Fibroblast of the conjunctiva (primary cell): ENCODE measurements at places on chromosomes 16 and 17.

DNA sequence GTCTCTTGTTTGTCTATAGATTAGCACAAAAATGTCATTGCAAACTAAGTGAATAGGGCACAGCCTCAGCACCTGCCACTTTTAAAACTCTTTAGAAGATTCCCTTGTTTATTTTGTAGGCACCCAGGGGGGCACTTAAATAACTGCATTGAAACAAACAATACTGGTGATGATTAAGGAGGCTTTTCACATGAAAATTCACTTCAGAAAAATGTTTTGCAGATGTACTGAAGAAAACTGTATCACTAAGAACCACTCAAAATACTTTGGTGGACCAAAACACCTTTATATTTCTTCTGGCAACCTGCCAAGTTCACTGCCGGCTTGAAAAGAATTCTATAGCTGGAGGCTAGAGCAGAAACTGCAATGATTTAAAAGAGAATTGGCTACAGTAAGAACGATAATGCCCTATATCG, 281.5 kb downstream of the TOX3 start:
- DNase-seq, result no peak

GRCh38 chr17:45222289-45222995, 757 bp downstream of the FMNL1 start:
- DNase-seq, result no peak

- no peak for DNase-seq
These were observed 90.4 kb downstream of the IRF8 start for GRCh38 chr16:85989376-85989775.

DNA sequence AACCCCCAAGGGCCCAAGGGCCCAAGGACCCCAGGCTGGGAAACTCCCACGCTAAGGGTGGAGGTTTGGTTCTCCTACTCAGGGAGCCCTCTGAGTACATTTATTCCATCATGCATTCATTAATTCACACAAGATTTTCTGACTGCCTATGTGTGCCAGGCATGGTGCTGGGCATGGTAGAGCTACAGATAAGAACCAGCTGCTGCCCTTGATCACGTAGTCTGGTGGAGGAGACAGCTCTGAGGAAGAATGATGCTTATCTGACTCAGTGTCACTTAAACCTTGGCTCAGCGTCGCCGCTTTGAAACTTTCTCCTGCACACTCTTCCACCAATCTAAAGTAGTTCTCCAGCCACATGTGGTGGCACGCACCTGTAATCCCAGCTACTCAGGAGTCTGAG, 3.6 kb upstream of the ARL4D start:
- no peak for DNase-seq

GRCh38 chr16:27174798-27175197, 28.5 kb upstream of the KDM8 start:
- no peak for DNase-seq

DNA sequence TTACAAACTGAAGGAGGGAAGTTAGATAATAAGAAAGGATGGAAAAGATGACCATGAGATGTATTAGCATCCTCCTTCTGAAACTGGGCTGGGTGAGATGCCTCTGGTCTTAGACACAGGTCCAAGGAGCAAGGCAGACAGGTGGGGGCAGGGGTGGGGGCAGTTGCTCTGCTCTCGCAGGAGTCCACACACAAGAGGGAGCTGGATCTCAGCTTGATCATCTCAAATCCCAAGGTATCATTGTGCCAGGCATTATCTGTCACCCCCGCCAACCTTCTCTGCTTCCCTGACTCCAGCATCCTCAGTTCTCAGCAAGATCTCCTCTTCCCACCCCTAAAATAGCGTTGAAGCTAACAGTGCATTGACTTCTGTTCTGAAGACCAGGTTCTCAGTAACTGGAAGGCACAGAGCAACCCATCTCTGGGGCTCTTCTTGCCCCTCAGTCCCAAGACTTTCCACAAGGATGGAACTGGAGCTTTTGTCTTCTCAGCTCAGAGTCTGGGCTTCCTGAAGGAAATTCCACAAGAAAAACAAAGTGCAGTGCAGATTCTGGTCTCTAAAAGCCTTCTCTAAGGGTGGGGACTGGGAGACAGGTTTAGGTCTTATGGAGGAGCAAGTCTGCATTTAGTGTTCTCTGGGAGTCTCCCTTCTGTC, 1.6 kb downstream of the FLOT2 start:
- DNase-seq, result no peak

- DNase-seq, result no peak
These were observed 3.4 kb upstream of the SPOP start for GRCh38 chr17:49681106-49681979.

DNA sequence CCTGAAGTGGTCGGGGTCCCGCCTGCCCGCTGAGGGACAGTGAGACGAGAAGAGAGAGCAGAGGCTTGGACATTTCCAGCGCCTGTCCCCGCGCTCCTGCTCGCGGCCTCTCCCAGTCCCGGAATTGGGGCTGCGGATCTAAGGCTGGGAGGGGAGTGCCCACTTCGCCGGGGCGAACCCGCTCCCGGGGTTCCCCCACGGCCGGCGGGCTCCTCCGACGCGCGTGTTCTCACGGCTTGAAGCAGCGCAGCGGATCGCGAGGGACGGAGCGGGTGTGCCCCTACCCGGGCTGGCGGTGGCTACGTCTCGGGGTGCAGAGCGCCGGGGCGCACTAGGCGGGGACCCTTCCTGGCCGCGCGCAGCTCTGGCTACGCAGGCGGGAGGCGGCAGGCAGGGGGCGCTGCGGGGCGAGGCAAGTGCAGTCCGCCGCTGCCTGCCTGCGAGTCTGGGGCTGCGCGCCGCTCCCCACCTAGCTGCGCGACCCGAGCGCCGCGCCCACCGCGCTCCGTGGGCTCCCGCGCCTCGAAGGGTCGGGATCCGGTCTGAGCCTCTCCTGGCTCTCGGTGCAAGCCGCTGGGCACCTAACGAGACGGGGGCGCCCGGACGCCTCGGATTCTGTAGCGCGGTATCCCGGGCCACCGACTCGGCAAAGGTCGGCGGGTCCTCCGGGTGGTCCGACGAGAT, 1.2 kb downstream of the NGFR start:
- peak; percentile 10 for DNase-seq

DNA sequence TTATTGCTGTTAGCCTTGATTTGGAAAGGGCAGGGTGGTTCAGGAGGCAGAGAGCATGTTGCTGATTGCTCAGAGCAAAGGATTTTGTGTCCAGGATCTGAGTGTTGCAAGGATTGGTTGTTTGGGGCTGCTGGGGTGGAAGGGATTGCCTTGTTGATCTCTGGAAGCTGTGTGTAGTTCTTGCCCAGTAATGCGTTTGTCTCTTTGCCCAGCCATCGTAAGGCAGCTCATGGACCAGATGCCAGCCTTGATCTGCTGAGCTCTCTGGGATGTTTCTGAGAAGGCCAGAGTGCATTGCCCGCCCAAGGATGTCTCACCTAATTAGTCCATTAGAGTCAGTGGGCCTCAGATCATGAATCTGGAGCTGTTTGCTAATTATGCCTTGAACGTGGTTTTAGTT, 33.6 kb downstream of the NKD1 start:
- DNase-seq, result no peak

- no peak for DNase-seq
These were observed 231.3 kb downstream of the ENGASE start for GRCh38 chr17:79305768-79306423.

- DNase-seq, result no peak
These were observed 15.4 kb downstream of the SRP68 start for GRCh38 chr17:76056882-76057281.

DNA sequence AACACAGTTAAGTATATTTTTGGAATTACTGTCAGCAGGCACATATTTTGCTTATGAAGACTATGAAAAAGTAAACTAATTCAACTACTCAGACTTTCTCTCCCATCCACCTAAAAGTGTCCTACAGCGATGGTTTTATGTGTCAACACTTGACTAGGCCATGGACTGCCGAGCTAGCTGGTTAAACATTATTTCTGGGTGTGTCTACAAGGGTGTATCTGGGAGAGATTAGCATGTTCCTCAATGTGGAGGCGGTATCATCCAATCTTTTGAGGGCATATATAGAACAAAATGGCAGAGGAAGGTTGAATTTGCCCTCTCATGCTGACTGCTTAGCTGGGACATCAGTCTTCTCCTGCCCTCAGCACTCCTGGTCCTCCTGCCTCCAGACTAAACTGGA, 82.7 kb upstream of the CDYL2 start:
- no peak for DNase-seq

- no peak for DNase-seq
These were observed 189.3 kb upstream of the TNRC6C start for GRCh38 chr17:77769215-77769614.

- no peak for DNase-seq
These were observed 396.6 kb downstream of the CPPED1 start for GRCh38 chr16:12406926-12407690.

GRCh38 chr16:57645691-57646387, 17.4 kb downstream of the ADGRG1 start:
- no peak for DNase-seq

DNA sequence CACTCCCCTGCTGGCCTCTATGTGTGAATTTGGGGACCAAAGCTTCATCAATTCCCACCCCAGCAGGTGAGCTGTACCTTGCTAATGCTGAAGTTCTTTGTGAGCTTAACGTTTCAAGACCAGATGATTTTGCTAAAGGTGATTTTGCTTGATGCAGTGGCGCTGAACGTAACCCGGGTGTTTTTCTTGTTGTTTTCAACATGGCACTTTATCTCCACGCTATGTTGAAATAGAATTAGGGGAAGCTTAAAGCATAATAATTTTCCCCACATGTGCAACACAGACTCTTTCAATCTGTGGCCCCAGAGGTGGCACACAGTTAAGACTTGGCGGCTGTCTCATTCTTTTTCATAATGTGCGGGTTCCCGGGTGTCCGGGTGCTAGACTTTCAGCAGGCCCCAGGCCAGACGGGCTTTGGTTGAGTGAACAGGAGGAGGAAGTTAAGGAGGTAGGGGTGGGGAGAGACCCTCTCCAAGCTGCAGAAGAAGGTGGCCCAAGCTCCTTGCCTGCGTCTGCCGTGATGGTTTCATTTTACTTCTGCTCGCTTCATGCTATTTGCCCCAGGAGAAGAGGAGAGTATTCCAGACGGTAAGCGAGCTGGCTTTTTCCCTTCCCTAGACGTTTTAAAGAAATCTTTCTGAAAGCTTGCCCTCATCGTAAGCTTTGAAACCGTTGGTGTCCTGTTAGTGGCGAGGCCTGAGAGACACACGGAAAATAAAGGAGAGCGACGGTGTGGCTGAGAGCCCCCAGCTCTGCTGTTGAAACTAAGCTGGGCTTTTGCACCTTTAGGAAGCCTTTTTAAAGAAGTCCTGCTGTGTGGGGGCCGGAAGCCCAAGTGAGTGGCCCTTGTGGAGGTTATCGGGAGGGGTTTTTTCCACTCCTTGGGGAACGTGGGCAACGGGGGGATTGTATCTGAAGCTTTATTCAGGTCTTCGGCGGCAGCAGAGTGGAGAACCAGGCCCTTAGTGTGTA, 4.2 kb downstream of the FOXC2 start:
- DNase-seq, result no peak

- DNase-seq, result no peak
These were observed 985 bp upstream of the ZNF213 start for GRCh38 chr16:3133844-3134243.

DNA sequence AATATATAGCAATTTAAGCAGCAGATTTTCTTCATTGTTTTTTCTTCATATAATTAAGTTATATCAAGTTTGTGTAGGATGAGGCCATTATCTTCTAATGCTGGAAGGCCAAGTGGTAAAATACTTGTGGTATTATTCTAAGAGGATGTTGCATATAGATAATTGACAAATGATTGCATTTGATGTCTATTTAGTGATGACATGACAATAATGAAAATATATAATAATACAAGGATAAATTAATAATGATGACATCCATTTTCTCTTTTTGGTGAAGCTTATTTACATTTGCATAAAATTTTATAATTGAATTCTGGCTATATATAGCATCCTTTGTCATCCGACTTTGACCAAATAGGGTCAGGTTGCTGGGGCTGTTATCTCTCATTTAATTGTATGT, 195.4 kb upstream of the KCNJ16 start:
- DNase-seq, result no peak

DNA sequence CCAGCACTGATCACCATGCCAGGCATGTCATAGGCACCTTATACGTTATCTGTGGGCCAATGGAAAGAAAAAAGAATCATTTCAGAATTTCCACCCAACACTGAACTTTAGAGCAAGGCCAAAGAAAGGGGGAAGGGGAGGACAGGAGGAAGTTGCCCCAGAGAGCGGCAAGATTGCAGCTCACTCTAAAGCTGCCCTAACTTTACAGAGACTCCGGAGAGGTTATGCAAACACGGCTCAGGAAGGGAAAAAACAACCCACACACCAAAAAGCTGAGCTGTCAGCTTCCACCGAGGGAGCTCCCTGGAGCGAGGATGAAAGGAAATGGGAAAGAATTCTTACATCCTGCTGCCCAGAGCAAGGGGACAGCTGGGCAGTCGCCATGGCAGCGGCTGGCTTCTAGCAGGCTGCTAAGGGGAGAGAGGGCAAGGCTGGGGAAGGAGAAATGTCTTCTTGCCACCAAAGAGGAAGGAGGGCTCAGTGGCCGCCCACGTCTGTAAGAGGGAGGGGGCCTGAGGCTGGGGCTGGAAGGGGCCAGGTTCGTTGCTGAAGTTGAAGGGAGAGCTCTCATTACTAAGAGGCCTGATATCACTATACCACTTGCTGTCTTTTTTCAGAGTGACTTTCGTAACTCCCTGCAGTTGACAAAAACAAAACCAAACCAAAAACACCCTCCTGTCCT, 18.2 kb downstream of the COTL1 start:
- peak; percentile 62 for DNase-seq

GRCh38 chr17:9465210-9465921, 110.3 kb downstream of the STX8 start:
- peak; percentile 67 for DNase-seq

- no peak for DNase-seq
These were observed 39.3 kb upstream of the TAC4 start for GRCh38 chr17:49887086-49887743.

DNA sequence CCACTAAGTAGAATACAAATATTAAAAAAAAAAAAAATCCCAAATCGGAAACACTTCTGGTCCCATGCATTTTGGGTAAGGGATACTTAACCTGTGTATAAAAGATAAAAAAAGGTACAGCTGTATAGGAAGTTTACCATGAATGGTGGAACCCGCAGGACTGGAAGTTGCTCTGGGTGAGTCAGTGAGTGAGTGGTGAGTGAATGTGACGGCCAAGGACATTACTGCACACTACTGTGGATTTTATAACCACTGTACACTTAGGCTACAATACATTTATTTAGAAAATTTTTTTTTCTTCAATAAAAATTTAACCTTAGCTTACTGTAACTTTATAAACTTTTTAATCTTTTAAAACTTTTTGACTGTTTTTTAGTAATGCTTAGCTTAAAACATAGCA, 71.3 kb upstream of the BCAR1 start:
- no peak for DNase-seq

- DNase-seq, result no peak
These were observed 172.9 kb downstream of the STX8 start for GRCh38 chr17:9402590-9403199.

- no peak for DNase-seq
These were observed 308.4 kb downstream of the ZFHX3 start for GRCh38 chr16:72739577-72739976.
